ENCODE measurements at places on chromosomes 11 and 22.

DNA sequence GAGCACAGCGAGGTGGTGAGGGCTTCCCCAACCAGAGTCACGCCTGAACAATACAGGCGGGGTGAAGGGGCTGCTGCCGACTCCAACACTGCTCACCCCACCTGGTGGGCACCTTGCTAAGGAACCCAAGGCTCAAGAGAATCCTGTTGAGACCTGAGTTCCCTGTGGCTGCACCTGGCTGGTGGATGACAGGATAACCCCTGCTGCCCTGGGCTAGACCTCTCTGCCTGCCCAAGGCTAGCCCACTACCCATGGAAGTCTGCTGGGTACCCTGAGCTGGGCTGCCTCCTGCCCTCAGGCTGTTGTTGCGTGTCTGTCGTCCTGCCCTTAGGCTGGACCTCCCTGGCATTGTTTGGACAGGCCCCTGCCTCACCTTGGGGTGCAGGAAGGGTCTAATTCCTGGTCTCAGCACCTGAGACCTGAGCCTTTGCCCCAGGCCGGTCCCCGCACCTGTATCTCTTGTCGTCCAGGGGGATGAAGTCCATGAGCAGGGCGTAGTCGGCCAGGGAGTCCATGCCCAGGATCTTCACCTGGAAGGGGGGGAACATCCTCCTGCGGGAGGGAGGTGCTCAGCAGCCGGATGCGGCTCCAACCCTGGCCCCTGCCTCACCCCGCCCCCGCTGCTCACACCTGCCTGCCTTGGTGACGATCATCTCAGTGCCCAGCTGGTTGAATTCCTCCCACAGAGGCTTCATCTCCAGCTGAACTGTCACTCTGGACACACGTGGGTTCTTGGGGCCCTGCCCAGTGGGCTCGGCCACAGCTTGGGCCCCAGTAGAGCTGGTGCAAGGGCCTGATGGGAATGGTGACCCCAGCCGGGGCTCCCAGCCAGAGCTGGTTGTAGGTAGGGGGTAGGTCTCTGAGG, 4.9 kb upstream of the NUDT8 start:
- no peak for DNase-seq

GRCh38 chr11:109972181-109972715, 120.9 kb upstream of the ZC3H12C start:
- no peak for DNase-seq

- DNase-seq, result no peak
These were observed 13.1 kb upstream of the ACCSL start for GRCh38 chr11:44034639-44035038.

DNA sequence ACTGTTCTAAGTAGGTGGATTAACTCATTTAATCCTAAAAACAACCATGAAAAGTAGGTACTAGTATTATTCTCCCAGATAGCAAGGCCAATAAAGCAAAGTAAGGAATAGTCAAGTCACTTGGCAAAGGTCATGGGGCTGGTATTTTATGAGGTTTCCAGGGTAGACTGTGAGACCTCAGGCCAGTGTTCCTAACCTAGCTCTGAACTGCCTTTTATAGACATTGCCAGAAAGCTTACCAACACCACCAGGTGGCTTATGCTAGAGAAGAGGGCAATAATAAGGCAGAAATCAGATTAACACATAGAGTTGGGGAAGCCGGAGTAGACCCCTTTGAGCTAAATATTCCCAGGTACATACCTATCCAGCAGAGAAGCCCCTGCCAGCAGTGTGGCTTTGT, 490.9 kb upstream of the TENM4 start:
- DNase-seq, result no peak

DNA sequence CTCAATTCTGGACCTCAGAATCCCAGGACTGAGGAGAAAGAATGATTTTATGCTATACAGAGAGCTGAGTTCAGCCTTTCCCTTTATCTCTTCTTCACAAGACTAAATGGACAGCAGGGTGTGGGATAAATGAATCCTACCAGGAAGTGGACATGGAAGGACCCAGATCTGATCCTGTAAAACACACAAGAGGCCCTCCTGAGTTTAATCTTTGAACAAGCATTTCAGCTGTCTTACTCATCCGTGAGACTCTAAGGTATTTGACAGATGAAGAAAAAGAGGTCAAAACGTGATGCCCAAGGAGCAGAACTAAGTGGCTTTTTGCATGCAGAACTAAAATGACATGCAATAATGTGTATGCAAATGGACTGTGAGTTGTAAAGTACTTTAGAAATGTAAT, 511.3 kb downstream of the DLG2 start:
- DNase-seq, result no peak

Data from stimulated activated CD4-positive, alpha-beta T cell treated with anti-CD3 and anti-CD28 coated beads, Interleukin-2, amount 100 ng/mL, for 4 hours (primary cell).